T follicular helper cell (primary cell): ENCODE measurements at places on chromosomes 1 and 21.

GRCh38 chr1:176055398-176055797 is 151.7 kb downstream of the COP1 start:
- DNase-seq = no peak

DNA sequence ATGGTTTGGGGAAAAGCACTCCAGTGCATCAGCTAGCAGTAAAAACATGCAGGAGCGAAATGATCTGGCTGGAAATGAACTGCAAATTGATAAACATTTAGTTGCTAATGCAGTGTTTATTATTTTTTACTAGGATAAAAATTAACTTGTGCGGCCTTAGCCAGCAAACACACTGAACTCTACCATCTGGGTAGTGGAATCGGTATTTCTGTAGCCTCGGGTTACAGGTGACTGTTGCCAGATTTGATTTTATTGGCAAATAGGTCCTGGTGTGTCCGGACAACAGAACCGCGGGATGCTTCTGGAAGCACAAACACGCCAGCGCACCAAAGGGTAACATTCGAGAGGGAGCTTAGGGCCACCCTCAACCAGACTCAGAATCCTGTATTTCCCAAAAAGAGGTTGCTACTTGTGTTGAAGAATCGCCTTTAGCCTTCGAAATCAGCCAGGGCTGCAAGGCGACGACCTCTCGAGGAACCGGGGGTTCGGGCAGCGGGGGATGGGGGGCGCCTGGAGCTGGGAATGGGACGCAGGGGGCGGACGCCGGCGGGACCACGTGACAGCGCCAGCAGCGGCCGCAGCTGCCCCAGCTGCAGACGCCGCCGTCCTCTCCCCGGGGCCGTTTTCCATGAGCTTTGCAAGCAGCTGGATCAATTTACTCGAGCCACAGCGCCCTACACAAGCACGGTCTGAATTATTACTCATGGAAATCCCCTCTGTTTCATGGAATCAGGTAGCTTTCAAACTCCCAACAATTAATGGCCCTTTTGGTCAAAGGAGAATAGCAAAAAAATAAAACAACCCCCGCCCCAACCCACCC is 158.8 kb downstream of the TOMM20 start:
- DNase-seq = no peak

GRCh38 chr1:60952612-60953111 is 129.7 kb upstream of the NFIA start:
- no peak for DNase-seq

- DNase-seq = no peak
Measured at GRCh38 chr21:36684957-36685714, 13.8 kb upstream of the SIM2 start.

GRCh38 chr1:114756009-114756892 is 1.5 kb downstream of the CSDE1 start:
- no peak for DNase-seq

GRCh38 chr1:154716614-154717527 is 108.9 kb upstream of the ADAR start:
- no peak for DNase-seq

GRCh38 chr1:202124142-202124541 is 1.4 kb downstream of the GPR37L1 start:
- no peak for DNase-seq

GRCh38 chr1:64986903-64987871 is 20.8 kb upstream of the JAK1 start:
- DNase-seq = no peak

DNA sequence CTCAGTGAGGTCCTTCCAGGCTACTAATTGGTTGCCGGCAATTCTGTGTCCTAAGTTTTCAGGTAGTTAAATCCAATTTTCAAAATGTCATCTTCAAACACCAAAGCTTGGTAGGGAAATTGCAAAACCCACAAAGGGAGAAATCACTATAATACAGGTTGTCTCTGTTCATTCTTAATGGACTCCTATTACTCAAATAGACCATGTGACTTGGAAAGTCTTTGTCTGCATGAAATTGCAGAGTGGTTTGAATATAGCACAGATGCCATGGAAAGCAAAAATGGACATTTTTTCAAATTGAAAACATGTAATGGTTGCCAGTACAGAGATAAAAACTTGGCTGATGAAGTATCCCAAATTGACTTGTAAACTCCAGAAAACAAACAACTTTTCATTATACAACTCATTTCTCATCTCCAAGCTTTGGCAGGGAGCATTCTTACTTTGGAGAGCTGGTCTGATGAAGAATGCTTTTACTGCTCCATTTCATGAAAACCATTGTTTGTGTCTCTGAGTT is 169.5 kb upstream of the PKN2 start:
- DNase-seq = no peak

DNA sequence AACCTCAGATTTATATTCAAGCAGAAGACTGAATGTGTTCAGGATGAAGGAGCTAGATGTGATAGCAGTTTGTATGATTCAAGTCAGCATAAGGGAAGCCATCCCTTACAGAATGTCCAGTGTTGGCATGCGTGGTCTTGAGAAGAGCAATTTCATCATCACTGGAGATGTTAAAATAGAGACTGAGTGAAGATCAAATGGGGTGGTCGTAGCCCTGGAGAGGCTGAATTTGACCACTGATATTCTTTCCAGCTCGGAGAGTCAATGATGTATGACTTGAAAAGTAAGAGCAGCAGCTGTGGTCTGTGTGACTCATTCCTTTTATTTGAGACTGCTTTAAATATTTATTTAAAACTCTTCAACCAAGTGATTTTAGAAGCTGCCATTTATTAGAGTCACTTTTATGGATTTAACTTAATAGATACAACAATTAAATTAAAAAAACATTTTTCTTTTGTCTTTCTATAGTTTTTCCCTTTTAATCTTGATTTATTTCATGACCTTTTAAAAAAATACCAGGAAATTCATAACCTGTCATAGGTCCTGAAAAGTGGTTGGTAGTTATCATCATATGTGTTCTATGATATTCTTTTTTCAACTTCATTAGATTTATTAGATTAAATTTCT is 15.5 kb downstream of the FMN2 start:
- no peak for DNase-seq
